ENCODE measurements at places on chromosomes 1 and 21.
A peak's percentile ranks its signal among the peaks of the same experiment; 100 is the strongest.

- DNase-seq: no peak
Observed at GRCh38 chr1:202689082-202689481, 21.2 kb downstream of the SYT2 start.

DNA sequence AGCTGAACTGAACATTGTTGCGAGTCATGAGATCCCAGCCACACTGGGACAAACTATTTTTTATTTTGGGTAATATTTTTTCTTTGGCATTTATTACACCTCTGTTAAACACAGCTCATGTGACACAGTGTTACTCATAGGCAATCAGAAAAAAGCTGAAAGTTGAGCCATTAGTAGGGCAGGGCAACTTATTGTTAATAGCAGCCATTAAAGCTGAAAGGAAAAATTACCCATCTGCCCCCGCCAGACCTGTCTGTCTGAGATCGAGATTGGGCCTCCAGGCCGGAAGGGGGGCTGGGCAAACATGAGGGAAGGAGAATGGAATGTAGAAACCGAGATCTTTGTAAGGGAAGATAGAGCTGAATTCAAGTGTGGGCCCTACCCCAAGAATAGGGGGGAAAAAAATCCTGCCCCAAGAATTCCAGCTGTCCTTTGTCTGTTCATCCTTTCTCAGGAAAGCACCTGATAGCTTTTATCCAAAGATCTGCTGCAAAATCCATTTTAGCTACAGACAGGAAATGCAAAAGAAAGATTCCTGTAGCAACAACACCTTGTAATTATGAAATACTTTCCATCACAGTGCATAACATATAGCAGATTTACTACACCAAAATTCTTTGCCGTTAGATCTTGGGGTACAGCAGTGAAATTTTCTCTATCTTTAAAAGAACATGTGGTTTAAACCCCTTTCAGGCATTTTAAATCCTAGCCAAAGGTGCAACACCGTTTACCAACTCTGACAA lies 212.8 kb downstream of the PBX1 start:
- peak; percentile 37 for DNase-seq

DNA sequence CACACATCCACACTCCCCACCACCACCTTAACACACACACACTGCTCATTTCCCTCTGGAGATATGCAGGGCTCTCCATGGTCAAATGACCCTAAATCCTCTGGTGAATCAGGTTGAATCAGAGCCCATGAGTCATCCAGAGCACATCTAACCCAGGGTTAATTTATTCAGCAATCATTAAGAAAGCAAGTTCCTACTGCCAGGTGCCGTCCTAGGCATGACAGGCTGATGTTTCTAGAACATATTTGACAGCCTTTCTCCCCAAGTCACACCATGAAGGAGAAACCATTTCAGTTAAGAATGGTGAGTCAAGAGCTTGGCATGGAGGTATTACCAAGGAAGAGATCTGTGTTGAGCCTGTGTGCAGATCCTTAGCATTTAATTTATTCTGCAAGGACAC lies 194.3 kb upstream of the CAMK1G start:
- DNase-seq: no peak

DNA sequence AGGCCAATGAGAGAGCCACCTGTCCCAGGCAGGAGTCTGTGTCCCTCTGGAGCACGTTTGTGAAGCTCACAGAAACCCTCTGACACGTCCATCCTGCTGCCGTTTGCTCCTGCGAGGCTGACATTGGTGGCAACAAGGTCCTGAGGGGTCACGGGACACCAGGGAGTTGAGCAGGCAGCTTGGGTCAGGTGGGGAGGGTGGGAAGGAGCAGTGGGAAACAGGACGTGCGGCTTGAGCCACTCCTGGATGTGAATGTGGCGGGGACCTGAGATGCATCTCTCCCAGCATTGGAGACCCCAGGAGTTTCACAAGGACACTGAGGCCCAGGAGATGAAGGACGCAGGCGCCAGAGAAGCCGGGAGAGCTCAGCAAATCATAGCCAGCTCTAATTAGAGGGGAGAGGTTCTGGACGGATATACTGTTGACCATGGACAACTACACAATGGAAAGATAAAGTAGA lies 149.0 kb downstream of the PEX14 start:
- no peak for DNase-seq

GRCh38 chr21:39209334-39209688 lies 26.1 kb upstream of the PSMG1 start:
- no peak for DNase-seq

DNA sequence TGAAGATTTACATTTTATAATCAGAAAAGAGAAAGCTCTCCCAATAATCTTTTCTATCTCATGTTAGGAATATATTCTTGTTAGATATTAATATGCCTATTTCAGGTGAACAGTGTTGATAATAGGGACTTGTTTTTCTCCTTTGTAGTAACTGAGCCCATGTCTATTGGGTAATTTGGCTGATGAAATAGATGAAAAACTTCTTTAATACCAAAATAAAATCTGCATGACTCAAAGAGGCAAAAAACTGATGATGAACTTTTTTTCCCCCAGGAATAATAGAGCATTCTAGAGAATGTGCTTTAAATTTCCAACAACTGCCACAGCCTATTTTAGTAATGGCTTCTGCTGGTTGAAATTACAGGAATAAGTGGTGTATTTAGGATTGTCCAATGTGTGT lies 178.9 kb upstream of the GREM2 start:
- no peak for DNase-seq

DNA sequence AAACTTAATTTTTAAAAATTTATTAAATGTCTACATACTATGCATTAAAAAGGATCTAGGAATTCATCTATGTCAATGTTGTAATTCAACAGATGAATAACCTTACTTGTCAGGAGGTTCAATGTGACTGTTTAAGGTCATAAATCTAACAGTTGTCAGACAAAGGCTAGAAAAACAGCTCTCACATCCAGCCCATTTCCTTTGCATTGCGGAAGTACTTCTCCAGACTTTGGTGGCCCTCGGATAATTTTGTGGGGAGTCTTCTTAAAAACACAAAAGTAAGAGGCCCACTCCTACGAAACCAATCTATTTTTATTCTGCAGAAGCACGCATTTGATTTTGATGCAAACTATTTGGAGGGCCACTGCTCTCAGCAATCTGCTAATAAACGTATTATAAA lies 122.6 kb upstream of the CHRM3 start:
- DNase-seq: no peak

- peak; percentile 35 for DNase-seq
Observed at GRCh38 chr1:56377431-56377830, 201.9 kb downstream of the PLPP3 start.

DNA sequence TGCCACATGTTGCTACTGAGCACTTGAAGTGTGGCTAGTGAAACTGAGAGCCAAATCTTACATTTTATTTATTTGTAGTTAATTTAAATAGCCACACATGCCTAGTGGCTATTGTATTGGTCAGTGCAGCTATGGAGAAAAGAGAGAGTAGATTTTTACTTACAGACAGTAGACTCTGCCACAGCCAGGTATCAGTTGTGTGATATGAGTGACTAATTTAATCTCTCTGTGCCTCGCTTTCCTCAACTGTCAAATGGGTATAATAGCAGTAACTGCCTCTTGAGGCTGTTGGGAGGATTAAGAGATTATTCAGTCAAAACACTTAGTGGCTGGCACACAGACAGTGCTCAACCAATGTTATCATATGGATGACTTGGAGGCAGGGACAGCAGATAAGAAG lies 49.0 kb downstream of the UBE2T start:
- no peak for DNase-seq

GRCh38 chr1:197787056-197787455 lies 11.8 kb upstream of the DENND1B start:
- DNase-seq: no peak

DNA sequence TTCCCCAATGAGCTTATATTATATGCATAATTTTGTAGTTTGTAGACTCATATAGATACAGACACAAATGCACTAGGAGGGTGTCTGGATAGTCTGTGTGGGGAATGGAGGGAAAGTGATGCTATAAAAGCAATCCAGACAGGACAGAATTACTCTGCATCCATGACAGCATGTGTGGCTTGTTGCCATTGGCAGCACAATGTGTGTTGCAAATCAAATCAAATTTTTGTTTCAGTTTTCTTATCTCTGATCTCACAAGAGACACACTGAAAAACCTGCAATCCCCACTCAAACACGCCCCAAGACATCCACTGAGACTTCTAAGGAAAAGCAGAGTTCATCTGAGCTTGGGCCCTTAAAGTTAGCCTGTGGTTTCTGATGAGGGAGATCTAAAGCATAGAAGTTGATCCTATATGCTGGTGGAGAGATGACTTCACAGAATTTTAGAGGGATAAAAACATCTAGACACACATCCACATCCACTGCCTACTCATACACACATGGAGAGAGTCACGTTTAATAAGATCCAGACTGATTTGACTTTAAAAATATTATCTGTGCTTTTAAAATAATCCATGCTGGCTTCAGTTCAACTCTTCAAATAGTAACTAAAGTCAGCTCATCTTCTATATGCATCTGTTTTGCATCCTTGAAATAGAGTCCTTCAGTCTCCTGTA lies 313.0 kb upstream of the PLXNA2 start:
- no peak for DNase-seq

DNA sequence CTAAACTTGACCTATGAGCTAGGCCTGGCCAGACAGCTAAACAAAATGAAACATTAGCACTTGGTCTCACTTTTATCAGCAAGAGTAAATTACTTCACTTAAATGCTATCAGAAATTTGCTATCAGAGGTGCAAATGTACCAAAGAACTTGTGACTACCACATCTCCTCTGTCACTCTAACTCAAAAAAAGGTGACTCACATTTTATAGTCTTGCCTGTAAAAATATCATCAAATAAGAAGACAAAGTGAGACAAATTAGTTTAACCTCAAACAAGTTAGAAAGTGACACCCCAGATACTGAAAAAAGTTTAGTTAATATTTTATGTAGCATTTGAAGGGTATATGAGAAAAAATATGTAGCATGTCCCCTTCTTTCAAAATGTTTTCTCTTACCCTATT lies 76.9 kb downstream of the EPS15 start:
- DNase-seq: no peak

GRCh38 chr1:202854787-202855186 lies 34.2 kb downstream of the RABIF start:
- no peak for DNase-seq

DNA sequence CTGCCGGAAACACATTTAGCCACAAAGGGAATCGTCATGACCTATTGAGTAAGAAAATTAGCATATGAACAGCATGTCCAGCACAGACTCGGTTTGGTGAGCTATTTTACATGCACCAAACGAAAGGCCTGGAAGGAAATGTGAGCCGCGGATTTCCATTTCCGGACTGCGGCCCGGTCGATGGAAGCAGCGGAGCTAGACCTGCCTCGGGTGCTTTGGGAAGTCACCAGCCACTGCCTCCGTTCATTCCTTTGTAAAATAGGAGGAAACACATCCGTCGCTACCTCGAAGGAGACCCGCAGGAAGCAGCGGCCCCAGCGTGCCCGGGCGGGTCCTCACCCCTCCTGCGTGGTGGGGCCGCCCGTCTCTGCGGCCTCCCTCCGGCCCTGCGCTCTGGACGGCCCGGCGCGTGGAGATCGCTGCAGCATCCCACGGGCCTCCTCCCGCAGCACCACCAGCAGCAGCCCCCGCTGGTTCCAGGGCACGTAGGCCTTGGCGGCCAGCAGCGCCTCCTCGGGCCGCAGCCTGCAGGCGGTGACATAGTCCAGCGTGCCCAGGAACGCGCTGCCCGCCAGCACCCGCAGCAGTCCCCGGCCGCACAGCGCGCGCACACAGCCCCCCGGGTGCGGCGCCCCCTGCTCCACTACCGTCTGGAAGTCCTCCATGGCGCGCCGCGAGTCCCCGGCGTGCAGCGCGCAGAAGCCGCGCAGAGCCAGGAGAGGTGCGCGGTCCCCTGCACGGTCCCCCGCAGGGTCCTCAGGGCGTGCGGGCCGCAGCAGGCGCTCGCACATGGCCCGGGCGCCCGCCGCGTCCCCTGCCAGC lies 12.1 kb downstream of the TTC34 start:
- peak; percentile 11 for DNase-seq

- DNase-seq: no peak
Observed at GRCh38 chr1:29218223-29218622, 12.5 kb downstream of the MECR start.

DNA sequence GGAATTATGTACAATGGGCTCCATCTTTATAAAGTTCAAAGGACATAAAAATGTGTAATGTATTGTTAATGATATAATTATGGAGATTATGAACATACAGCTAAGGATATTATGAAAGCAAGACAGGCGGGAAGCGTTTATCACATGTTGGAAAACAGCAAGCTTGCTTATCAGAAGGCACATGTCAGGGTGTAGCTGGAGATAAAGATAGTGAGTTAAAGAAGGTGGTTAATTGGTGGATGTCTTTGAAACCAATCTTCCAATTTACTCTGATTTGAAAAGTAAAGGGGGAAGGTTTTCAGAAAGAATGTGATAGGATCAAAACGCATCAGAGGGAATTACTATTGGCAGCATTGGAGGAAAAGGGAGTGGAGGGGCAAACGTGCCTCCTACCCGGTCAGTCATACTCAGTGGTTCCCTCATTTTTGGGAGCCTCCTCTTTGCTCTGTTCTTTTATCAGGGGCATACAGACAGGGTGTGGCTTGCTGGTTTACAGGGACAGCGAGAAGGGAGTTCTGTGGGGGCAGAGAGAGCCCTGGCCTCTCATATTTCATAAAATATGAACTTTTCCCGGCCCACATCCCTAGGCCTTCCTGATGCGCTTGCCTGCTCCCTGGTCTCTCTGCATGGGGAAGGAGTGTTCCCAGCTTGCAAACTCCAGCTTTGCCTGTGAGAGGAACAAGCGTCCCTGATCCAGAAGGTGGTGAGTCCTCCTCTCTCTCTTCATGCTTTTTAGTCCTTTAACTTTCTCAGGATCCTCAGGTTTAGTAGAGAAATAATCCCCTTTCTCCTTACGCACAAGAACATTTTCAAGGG lies 8.0 kb upstream of the SVBP start:
- no peak for DNase-seq

DNA sequence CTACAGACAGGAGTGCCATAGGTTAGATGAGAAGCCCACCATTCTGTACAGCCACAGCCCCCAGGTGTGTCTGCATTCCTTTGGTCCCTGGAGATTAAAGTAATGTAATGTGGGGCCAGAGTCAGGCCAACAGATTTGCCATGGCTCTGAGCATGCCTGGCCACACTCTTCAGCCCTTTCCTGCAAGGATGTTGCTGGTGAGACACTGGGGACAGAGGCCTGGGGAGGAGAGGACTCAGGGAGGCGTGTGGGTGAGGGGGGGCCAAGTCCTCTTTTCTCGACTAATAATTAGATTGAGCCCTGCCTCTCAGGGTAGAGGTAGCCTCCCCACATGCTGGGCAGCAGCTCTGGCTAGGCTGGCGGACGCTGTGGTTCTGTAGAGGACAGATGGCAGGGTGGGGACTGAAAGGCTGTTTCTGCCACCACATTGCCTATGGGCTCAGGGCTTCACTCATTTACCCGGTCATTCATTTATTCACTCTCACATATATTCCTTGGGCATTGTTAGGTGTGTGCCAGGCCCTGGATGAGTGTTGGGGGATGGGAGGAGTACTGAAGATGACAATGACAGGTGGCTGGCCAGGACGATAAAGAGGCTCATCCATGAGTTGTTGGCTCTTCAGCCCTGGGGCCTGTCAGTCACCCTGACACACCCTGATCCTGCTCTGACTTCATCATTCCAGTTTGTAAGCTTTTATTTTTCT lies 7.1 kb upstream of the PRCC start:
- no peak for DNase-seq

- no peak for DNase-seq
Observed at GRCh38 chr1:208252836-208253576, 8.8 kb upstream of the PLXNA2 start.
